Activated naive CD8-positive, alpha-beta T cell treated with anti-CD3 and anti-CD28 coated beads, Interleukin-2, amount 10 ng/mL, durations not matched to agents 7 days and 5 days (primary cell): ENCODE measurements at places on chromosomes 5 and 9. TPM values are rescaled to one million over a fixed set of nuclear protein-coding genes. Genes with fewer than 3 reads are reported as not detected.

- H3K27ac ChIP-seq: no peak overlapping the region
- H3K4me1 ChIP-seq: no peaks in the 10 kb centered on the region
- no peak overlapping the region for H3K4me3 ChIP-seq
- no peak for DNase-seq
These were observed 186.3 kb downstream of the SGCD start for GRCh38 chr5:156513123-156513815.

DNA sequence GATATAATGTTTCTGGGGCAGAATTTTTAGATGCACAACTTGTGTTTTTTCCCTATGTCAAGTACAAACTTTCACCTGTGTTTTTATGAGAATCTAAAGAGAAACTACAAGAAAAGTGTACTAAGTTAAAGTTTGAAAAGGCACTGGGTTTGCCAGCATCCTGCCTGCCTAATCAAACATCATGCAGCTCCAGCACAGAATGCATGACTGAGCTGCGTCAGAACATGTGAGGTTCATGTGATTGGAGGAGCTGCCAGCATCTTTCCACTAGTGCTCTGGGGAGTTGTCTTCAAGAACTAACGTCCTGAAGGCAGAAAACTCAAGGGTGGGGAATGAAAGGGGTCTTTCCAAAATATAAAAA, 46.1 kb upstream of the RIC1 start:
- DNase-seq: no peak
- peaks cover 10% of the 10 kb centered on the region for H3K36me3 ChIP-seq
- H3K4me1 ChIP-seq: peaks cover 18% of the 10 kb centered on the region
- H3K27me3 ChIP-seq: no peaks in the 10 kb centered on the region
- peak overlapping the region; percentile 10 for H3K27ac ChIP-seq

GRCh38 chr9:2241461-2241835, 226.3 kb downstream of the SMARCA2 start:
- no peak for DNase-seq
- peaks cover 15% of the 10 kb centered on the region for H3K4me1 ChIP-seq
- H3K27ac ChIP-seq: no peak overlapping the region
- H3K4me3 ChIP-seq: peak overlapping the region; percentile 82
- H3K36me3 ChIP-seq: peaks cover 3% of the 10 kb centered on the region

DNA sequence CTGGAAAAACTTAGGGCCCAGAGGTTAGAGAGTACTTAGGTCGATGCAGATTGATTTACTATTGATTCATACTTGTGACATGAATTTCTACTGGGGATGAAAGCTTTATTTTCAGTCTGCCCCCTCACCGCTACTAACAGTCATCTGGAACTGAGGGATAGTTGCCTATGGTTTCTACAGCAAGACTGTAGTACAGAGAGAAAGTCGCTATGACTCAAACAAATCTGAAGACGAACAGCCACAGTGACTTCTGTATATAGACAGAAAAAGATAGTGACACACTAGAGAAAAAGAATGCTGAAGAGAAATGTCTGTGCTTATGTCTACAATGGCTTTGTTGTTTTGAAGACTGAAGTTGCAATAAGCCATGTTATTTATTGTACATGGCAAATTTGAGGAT, 17.3 kb downstream of the OR13D1 start:
- no peaks in the 10 kb centered on the region for H3K27me3 ChIP-seq
- no peak overlapping the region for H3K27ac ChIP-seq
- no peaks in the 10 kb centered on the region for H3K4me1 ChIP-seq
- H3K36me3 ChIP-seq: no peaks in the 10 kb centered on the region

DNA sequence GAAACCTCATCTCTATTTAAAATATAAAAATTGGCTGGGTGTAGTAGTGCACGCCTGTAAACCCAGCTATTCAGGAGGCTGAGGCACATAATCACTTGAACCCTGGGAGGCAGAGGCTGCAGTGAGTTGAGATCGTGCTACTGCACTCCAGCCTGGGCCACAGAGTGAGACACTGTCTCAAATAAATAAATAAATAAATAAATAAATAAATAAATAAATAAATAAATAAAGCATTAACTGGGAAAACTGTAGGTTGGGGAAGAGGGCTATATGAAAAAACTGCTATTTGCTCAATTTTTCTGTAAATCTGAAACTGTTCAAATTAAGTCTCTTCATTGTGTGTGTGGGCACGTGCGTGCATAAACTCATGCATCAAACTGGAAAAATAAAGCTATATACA, 59.9 kb upstream of the RAPGEF6 start:
- peaks cover 51% of the 10 kb centered on the region for H3K36me3 ChIP-seq
- H3K4me3 ChIP-seq: no peak overlapping the region
- no peaks in the 10 kb centered on the region for H3K27me3 ChIP-seq

DNA sequence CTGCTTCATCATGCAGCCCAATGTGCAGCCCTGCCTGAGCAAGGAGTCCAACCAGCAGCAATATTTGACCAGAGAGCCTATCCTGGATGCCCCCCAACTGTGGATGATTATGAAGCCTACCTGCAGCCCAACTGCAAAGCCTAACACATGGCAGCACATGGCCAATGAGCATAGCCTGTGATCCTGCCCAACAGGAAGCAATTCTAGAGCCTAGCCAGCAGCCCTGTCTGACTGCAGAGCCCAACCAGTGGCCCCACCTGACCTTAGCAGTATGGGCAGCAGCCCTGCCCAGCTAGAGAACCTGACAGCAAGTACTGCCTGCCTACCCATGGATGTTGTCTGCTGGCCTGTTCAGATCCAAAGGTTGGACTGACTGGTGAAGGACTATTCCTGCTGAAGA, 97.3 kb upstream of the SH3GL2 start:
- H3K27ac ChIP-seq: no peak overlapping the region
- H3K4me3 ChIP-seq: no peak overlapping the region
- H3K4me1 ChIP-seq: no peaks in the 10 kb centered on the region
- no peaks in the 10 kb centered on the region for H3K36me3 ChIP-seq

- H3K27me3 ChIP-seq: no peaks in the 10 kb centered on the region
- peak overlapping the region; percentile 79 for H3K4me3 ChIP-seq
- DNase-seq: peak; percentile 71
- no peaks in the 10 kb centered on the region for H3K36me3 ChIP-seq
These were observed 40.8 kb downstream of the NAIF1 start for GRCh38 chr9:128026255-128026772.

DNA sequence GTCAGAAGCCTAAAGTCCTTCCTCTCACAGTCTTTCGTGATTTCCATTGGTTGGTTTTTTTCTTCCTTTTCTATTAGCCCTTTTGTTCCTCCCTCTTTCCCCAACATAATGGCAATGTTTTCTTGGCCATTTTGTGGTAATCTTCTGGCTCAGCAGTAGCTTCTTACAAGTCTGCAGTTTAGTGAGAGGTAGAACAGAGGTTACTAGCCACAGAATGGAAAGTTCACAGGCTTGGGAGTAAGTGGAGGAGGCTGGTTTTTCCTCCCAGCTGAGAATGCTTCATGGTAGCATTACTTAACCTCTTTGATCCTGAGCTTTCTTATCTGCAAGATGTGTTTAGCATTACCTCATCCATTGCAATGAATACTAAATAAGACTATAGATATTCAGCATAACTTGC, 346.9 kb downstream of the NFIB start:
- H3K4me3 ChIP-seq: no peak overlapping the region
- DNase-seq: no peak
- no peaks in the 10 kb centered on the region for H3K36me3 ChIP-seq
- no peak overlapping the region for H3K27ac ChIP-seq

GRCh38 chr5:63101870-63102269, 523.3 kb downstream of the LRRC70 start:
- no peak for DNase-seq
- H3K4me1 ChIP-seq: no peaks in the 10 kb centered on the region
- no peak overlapping the region for H3K27ac ChIP-seq
- H3K4me3 ChIP-seq: no peak overlapping the region

GRCh38 chr9:128011071-128011817, 30.5 kb upstream of the EEIG1 start:
- DNase-seq: no peak
- H3K4me3 ChIP-seq: no peak overlapping the region
- H3K36me3 ChIP-seq: peaks cover 5% of the 10 kb centered on the region
- peaks cover 31% of the 10 kb centered on the region for H3K4me1 ChIP-seq
- peak overlapping the region; percentile 63 for H3K27ac ChIP-seq
- no peaks in the 10 kb centered on the region for H3K27me3 ChIP-seq

DNA sequence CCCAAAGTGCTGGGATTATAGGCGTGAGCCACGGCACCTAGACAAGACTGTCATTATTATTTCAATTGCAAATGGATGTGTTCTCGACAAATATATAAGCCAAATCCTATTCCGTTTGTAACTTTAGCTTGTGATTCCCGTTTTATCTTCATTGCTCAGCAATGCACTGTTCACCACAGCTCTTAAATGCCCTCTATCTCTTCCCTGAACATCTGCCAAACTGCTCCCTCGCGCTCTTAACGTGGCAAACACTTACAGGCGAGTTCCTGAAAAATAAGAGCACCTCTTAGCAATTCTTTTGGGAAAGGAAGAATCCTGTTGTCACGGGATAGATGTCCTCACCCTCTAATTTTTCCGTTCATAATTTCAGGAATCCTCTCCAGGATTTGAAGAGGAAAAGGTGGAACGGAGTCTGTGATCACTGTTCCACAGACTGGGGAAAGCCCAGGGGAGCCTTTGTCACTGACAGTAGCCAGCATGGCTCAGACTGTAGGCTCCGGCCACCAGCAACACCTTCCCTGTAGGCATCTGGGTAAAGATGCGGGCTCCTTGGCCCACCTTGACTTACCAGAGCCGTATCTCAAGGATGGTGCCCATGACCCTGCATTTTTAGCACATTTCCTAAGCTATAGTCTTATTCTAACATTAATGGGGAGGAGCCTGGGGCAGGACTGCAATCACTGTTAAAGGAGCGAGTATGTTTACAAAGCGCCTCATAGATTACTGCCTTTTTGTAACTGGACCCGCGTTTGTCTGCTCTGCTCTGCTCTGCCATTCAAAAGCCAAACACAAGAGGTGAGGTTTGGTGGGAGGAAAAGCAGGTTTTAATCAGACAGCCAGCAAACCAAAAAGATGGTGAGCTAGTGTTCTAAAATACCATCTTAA, 20.2 kb upstream of the GNPDA1 start:
- H3K36me3 ChIP-seq: peaks cover 5% of the 10 kb centered on the region
- H3K4me1 ChIP-seq: peaks cover 18% of the 10 kb centered on the region
- H3K4me3 ChIP-seq: peak overlapping the region; percentile 66
- H3K27ac ChIP-seq: no peak overlapping the region
- no peaks in the 10 kb centered on the region for H3K27me3 ChIP-seq

GRCh38 chr5:159412284-159413046, 82.2 kb upstream of the IL12B start:
- peak overlapping the region; percentile 77 for H3K27ac ChIP-seq
- peaks cover 2% of the 10 kb centered on the region for H3K27me3 ChIP-seq
- DNase-seq: peak; percentile 64
- peak overlapping the region; percentile 50 for H3K4me3 ChIP-seq
- H3K4me1 ChIP-seq: peaks cover 47% of the 10 kb centered on the region

GRCh38 chr9:3696368-3696767, 170.6 kb upstream of the RFX3 start:
- no peak overlapping the region for H3K4me3 ChIP-seq
- no peak overlapping the region for H3K27ac ChIP-seq
- H3K36me3 ChIP-seq: no peaks in the 10 kb centered on the region
- peaks cover 5% of the 10 kb centered on the region for H3K27me3 ChIP-seq
- no peak for DNase-seq

Gene OR1Q1
- not detected for total RNA-seq

Gene PCDHGA9
- total RNA-seq: 0.11 TPM

Gene PPP6C
- total RNA-seq: 50.4 TPM

Gene LTC4S
- 5.7 TPM for total RNA-seq

Gene LCN1
- not detected for total RNA-seq

Gene FTMT
- not detected for total RNA-seq

Gene ECSCR
- total RNA-seq: not detected

Gene SHROOM1
- 4.0 TPM for total RNA-seq

Gene GMCL2
- not detected for total RNA-seq

Gene IL5
- total RNA-seq: not detected

Gene CCDC107
- total RNA-seq: 36.3 TPM
